ENCODE measurements at places on chromosomes 5 and 9.
A peak's percentile ranks its signal among the peaks of the same experiment; 100 is the strongest.

DNA sequence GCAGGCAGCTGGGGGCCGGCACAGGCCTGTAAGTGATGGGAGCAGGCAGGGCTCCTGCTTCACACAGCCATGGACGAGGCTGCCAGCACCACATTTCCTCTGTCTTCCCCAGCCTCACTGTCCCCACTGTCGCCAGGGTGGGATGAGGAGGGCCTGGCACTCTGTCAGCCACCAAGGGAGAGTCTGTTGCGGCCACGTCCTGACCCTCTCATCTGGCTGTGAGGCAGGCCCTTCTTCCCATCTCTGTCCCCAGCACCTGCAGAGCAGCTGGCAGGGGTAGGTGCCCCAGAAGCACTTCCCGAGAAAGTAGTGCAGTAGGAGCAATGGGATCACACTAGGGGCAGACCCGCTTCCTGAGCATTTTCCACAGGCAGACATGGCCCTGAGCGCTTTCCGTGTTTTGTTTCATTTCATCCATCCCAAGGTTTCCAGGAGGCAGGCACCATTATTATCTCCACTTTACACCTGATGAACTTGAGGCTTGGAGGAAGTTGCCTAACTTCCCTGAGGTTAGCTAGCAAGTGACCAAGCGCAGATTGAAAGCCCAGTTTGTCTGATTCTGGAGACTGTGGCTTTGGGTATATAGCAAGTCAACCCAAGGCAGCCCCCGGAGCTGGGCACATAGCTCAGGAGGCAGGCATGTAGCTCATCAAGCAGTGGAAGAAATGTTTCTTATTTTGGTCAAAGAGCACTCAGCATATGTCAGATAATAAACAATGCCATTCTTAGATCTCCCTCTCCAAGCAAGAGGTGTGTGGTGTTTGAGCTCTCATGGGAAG lies 202.4 kb downstream of the DAB2IP start:
- DNase-seq = no peak

GRCh38 chr5:73103870-73104299 lies 16.5 kb upstream of the TMEM171 start:
- DNase-seq = no peak

DNA sequence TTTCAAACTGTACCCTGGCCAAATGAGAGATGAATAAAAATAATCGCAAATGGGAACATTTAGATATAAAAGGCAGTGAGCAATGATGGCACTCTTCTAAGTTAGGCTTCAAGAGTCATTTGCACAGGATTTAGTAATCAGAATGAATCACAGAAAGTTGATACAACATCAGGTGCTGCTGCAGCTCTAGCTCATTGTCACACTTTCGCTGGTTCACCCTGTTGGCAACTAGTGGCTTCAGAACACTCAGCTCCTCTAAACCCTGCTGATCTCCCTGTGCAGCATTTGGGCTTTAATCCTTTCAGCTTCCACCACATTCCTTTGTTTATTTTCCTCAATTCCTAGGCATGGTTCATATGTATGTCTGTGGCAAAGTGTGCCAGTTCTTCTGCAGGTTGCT lies 2071.2 kb upstream of the CDH6 start:
- DNase-seq = no peak

- DNase-seq = peak; percentile 43
These were observed 6.1 kb downstream of the SAPCD2 start for GRCh38 chr9:137064027-137064879.

GRCh38 chr5:139850423-139851016 lies 54.9 kb downstream of the PSD2 start:
- DNase-seq = no peak

DNA sequence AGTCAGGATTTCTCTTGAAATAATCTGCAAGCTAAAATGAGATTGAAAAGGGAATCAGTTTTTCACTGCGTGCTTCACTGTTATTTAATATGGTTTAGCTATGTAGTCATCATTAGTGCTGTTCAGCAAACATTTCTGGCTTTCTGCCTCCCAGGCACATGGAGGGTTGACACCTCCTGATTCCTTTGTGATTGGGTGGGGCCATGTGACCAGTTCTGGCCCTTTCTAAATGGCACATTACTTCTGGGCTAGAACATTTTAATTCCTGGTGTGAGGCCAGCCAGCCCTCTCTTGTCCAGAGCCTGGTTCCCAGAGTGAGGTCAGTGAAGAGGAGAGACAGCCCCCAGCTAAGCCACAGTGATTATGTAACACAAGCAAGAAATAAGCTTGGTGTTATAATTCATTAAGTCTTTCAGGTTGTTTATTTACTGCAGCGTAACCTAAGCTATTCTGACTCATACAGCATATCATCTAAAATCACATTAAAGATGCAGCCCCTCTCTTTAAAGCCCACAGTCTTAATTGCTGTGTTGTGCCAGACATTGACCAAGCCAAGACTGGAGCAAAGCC lies 17.4 kb upstream of the ARSI start:
- no peak for DNase-seq

GRCh38 chr5:116848954-116849581 lies 274.4 kb upstream of the SEMA6A start:
- DNase-seq = no peak

DNA sequence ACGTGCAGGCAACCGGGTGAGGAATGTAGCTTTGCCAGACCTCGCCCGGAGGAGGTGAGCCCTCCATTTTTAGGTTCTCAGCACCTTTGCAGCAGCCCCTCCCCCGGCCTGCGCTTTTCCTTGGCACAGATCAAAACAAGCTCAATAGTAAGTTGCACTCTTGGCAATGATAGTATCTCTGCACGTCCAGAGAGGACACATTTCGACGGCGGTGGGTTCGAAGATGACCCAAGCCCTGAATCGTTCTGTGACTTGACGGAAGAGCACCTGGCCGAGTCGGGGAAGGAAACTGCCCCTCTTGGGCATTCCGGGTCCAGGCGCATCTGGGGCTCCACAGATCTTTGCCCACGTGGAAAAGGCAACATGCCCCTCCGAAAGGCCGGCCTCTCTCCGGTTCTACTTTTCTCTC lies 904 bp downstream of the GDNF start:
- DNase-seq = no peak

- DNase-seq = peak; percentile 33
These were observed 106.0 kb downstream of the PHF2 start for GRCh38 chr9:93682155-93682968.

DNA sequence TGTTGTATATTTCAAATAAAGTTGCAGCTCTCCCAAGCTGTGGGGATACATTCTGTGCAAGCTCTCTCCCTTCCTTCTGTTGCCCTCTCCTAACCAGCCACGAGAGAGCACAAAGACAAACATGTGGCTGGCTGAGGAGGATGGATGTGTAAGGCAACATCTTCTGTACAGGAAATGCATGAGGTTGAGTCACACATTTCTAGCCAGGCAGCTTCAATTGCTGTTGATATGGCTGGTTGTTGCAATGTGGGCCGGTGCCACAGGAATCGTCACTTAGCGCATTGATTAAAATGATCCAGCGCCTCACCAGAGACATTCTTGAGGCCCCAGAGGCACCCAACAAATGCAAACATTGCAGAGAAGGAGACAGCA lies 207.1 kb downstream of the ICE1 start:
- no peak for DNase-seq

- DNase-seq = no peak
These were observed 45.0 kb upstream of the N4BP3 start for GRCh38 chr5:178068293-178068692.

DNA sequence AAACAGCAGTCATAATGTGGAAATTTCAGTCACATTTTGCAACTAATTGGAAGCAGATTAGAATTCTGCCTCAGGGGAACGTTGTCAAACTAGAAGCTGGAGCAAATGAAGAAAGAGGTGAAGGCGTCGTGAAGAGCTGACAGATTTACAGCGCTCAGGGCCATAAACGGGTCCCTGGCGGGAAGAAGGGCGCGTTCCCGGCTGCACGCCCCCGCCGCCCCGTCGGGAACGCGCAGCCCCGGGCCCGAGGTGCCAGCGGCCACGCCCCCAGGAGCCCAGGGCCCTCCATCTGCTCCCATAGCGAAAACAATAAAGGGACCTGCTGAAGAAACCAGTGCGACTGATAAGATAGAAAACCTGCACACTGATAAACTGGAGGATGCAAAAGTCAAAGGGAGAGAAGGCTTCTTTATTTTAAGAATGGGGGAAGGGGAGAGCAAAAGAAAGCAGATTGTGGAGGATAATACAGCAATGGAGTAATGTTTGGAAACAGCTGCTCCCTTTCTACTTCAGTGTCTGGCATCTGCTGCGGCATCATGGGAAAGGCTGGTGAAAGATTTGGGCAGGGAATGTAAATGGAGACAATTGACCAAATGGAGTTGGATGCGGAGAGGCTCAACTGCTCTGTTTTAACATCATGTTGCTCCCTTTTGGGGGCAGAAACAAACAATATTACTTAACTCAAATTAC lies 11.1 kb downstream of the ZNF608 start:
- DNase-seq = no peak

DNA sequence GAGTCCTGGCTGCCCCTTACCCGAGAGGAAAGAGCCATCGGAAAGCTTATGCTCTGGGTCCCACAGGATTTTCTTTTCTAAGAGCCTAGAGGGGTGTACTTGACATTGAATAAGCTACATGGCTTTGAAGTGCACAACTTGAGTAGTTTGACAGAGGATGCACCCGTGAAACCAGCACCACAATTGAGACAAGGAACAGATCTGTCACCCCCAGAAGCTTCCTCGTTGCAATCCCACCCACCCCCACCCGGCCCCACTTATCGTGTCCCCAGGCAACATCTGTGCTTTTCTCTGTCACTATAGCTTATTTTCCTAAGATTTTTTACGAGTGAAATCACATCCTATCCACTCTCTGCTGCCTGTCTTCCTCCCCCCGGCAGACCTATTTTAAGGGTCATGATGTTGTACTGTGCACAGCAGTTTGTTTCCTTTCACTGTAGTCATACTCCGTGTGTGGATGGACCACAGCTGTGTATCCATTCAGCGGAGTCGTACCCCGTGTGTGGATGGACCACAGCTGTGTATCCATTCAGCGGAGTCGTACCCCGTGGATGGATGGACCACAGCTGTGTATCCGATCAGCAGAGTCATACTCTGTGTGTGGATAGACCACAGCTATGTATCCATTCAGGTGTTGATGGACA lies 8.8 kb upstream of the FCN2 start:
- no peak for DNase-seq

GRCh38 chr5:148491015-148491792 lies 107.4 kb downstream of the FBXO38 start:
- no peak for DNase-seq

Data from CD4-positive, alpha-beta T cell treated with Interferon gamma for 1 hour (primary cell).